Epithelial cell of proximal tubule (primary cell): ENCODE measurements at places on chromosomes 5 and 9. TPM values are rescaled to one million over a fixed set of nuclear protein-coding genes. Genes with fewer than 3 reads are reported as not detected.

DNA sequence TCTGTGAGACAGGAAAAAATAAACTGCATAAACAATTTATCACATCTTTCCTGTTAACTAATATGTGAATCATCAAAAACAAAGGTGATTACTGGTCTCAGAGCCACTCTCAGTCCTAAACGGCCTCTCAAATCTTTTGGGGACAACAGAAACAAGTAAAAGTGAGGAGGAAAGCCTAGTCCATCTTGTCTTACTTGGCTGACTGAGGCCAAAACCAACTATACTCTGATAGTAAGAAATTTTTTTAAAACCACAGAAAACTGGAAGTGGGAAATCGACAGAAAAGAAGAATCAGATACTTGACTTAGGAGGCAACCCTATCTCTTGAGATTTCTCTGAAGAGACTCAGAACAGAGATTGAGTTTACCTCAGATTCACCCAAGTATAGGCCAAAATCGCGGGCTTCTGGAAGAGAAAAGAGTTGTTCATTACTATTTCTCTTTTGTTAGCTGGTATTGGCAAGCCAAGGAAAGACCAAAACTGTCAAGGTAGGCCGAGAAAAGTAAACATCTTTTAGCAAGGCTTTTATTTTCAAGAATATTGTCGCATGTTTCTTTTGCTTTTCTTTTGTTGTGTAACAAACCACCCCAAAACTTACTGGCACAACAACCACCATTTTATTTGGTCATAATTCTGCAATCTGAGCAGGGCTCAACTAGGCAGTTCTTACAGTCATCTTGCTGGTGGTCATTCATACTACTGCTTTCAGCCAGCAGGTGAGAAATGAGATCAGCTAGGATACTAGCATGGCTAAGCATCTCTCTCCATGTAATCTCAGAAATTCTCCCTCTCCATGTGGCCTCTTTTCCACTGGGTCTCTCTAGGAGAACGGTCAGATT is 46.1 kb downstream of the RFX3 start:
- no peak for DNase-seq

GRCh38 chr9:133201424-133202144 is 7.5 kb downstream of the OBP2B start:
- no peak for DNase-seq

GRCh38 chr5:138408023-138408422 is 30.8 kb upstream of the REEP2 start:
- DNase-seq, result no peak

Gene SPACA9
- 2.0 and 5.2 TPM in 2 replicates for total RNA-seq

Gene GOLGA2
- 35.9 and 41.3 TPM in 2 replicates for total RNA-seq

Gene ABLIM3
- 15.6 and 30.1 TPM in 2 replicates for total RNA-seq

GRCh38 chr9:108436448-108436847 is 419.3 kb downstream of the ACTL7B start:
- DNase-seq, result no peak

Gene OLFM1
- not detected in 2 replicates for total RNA-seq

DNA sequence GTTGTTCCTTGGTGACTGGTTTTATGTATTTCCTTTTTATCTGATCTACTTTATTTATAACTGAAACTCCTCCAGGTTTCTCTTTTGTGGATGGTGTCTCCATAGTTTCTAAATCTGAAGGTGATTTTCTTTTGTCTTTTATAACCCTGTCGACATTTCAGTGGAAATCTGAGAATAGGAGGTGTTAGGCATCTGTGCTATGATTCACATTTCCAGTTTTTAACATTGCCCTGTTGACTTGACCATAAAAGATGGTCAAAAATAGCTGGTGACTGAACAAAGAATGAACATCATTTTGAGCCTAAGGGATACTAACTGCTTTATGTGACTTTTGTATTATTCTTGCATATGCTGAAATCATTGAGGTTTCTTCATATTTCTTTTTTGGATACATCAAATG is 190.5 kb downstream of the PCSK1 start:
- no peak for DNase-seq

- DNase-seq, result no peak
Measured at GRCh38 chr5:142847898-142848790, 78.0 kb downstream of the ARHGAP26 start.
